ENCODE measurements at places on chromosomes 3 and 15. TPM values are rescaled to one million over a fixed set of nuclear protein-coding genes. Genes with fewer than 3 reads are reported as not detected.

The LSMEM2 gene
- total RNA-seq: not detected

The CP gene
- 15.8 TPM for total RNA-seq

The GP9 gene
- total RNA-seq: not detected

The TBC1D2B gene
- total RNA-seq: 30.7 TPM

The FGF7 gene
- 1.1 TPM for total RNA-seq

The ARL8B gene
- total RNA-seq: 42.9 TPM

- no peak for DNase-seq
Measured at GRCh38 chr3:183117056-183117455, 17.8 kb upstream of the MCCC1 start.

DNA sequence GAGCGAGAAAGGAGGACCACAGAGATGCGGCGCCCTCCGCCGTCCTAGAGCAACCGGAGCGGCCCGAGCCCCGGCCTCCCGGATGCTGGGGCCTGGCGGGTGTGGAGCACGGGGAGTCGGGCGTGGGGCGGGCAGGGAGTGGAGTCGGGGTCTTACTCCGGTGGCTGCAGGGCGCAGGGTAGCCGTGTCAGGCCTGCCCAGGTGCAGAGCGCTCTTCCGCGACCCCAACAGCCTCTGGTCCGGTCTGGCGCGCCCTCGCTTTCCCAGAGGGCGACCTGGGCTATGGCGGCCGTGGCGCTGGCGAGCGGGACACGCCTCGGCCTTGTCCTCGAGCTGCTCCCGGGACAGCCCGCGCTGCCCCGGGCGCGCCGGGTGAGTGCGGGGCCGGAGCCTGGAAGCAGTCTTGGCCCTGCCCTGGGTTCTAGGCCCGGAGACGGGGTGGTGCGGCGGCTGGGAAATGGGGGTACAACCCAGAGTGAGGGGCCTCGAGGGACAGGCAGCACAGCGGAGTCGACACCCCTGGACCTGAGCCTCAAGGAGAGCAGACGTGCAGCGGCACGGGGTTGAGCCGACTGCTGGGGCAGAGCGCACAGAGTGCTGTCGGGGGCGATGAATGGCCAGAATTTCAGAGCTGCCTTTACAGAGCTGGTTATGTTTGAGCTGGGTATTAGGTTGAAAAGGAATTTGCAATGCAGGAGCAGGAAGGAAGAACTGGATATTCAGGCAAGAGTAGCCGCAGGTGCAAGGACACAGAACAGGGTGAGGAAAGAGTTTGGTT, at the start of gene ZNF662:
ZNF662 (plus strand) TSS at position 73 of the 778 bp plus-strand sequence. CDS start 1,973 bp downstream, outside the sequence.
- no peak for DNase-seq

- no peak for DNase-seq
Measured at GRCh38 chr3:11238060-11238459, 34.1 kb upstream of the ATG7 start.

GRCh38 chr3:197573048-197573767, 17.4 kb upstream of the BDH1 start:
- DNase-seq: no peak

DNA sequence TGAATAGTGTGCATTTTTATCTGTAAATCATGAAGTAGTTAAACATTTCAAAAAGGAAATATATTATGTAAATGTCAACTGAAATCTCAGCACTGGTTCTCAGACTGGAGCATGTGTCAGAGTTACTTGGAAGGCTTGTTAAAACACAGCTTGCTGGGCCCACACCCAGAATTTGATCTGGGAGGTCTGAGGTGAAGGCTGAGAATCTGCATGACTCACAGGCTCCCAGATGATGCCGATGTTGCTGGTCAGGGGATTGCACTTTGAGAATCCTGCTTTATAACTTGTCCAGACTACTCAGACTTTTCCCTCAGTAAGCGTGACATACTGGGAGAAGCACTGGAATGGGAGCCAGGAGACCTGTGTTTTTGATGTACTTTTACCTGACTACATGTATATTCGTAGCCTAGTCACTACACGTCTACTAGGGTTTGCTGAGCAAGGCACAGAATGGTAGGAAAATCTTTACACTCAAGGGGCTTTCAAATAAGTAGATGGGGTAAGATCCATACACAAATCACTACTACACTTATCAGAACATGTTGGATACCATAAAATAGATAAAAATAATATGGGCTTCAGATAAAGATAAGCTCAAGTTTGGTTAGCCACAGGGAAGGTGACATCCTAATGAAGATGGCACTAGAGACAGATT, 77.1 kb upstream of the MEX3B start:
- DNase-seq: no peak

DNA sequence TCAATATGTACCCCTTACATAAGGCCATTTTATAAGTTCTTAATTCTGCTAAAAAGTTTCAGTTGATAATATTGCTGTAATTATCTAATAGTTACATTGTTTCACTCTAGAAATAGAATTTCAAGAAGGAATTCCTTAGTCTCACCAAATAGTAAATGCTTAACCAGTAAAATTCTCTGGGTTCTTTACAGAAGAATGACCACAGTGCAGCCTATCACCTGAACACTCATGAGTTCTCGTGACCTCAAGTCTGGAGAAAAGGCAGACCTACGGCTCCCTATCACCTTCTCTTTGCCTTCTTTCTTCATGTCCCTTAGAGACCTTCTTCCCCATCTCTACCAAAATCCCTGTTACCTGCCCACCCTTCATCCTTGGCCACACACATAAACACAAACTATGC, 30.9 kb downstream of the CCDC191 start:
- no peak for DNase-seq

DNA sequence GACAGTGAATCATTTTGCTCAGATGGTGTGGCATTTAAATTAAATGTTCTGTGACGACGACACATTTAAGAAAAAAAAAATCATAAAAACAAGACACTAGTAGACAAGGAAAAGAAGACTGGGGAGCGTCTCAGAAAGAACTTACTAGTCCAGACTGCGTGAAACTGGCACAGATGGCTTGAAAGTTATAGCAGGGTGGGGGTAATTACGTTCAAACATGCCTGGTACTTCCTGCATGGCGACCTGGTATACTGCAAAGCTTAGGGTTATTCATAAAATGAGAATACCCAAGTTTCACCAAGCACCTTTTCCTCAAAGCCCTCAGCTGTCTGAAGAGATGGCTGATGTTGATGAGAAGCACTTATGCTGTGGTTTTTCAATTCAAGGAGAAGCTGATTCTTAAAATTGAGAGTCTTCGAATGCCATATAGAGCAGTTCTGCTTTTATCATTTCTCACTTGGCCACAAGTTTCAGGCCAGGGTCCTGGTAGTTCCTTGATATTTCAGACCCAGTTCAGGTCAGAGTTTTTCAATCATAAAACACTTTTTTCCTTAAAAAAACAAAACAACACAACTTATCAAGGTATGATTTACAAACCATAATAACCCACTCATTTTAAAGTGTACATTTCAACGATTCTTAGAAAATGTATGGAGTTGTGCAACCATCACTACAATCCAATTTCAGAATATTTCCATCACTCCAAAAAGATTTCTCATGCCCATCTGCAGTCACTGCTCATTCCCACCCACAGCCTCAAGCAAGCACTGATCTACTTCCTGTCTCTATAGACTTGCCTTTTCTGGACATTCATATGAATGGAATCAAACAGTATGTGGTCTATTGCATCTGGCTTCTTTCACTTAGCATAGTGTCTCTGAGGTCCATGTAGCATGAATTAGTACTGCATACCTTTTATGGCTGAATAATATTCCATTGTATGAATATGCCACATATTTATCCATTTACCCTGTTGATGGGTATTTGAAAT, 24.7 kb downstream of the PCOLCE2 start:
- no peak for DNase-seq

- no peak for DNase-seq
Measured at GRCh38 chr15:85563328-85563727, 182.9 kb downstream of the AKAP13 start.

DNA sequence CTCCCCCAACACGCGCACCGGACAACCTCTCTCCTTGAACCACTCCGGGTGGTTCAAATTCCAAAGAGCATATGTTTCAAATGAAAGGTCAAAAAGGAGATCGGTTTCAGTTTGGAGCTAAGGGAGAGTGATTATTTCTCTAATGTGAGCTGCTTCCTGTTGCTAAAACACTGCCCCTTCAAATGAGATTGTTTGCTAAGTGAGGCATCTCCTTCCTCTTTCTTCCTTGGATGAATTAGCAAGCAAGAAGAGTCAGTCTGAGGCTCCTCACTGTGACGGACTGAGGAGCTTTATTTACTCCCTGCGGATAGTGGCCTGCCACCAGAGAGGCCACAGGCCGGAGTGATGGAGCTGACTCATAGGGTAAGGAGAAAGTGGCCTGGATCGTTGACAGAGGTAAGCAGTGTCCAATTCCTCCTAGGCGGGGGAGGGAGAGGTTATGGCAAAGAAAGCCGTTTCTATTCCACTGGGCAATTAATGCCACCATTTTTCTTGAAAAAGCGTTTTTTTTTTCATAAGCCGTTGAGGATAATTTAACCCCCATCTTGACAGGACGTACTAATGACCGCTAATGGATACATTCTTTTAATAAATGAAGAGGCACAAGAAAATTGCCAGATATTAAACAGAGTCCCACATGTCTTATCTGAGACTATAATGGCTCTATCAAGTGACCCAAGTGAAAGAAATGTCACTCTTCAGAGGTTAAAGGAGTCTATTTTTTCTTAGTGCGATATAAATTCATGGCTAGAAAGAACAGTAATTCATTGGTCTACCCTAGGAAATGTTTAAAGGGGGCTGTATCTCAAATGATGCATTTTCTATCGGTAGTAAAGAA, 167.0 kb upstream of the ANKRD28 start:
- no peak for DNase-seq

DNA sequence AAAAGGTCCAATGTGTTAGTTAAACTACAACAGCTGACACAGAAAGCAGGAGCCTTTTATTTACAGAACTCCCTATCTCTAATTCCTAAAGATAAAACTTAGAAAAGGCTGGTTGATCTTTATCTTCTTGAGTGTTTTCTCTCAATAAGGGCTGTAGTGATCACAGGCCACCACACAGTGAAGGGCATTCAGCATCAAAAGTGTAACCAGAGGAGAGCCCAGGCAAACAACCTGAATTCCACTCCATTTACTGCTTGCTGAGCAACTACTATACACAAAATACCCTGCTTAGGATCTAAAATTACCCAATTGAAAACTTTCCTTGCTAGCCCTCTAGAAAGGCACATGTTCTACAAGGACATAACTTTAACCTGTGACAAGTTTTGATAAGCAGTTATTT, 122.7 kb downstream of the MEIS2 start:
- DNase-seq: no peak

DNA sequence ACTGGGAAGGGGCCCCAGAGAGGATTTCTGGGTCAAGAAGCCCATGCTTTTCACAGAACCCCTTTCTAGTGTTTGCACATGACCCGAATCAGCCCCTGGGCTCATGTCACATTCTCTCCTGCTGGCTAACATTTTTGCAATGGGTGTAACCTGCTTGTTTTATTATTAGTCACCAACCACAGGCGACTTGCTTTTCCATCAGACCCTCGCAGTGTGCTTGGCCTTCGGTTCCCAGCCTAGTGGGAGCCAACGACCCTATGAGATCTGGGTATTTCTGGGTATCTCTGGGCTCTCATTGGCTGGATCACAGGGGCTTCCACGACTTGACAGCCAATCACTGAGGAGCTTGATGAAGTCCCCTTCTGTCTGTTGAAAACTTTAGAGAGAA, 11.0 kb upstream of the FBLN2 start:
- no peak for DNase-seq

DNA sequence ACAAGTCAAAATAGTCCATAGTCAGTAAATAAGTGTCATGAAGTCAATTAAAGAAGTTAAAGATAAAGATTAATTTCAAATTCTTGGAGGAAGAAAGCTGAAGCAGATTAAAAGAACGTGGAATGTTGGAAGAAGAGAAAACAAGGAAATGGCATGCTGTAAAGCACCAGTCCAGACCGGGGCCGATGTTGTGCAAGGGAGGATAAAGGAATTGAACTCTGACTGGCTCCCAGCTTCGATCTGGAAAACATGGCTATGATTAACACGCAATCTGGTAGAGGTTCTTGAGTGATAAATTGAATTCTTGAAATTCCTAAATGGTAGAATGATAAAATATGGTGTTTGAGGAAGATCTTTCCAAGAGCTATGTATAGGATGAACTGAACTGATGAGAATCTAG, 194.4 kb downstream of the MEIS2 start:
- DNase-seq: no peak

DNA sequence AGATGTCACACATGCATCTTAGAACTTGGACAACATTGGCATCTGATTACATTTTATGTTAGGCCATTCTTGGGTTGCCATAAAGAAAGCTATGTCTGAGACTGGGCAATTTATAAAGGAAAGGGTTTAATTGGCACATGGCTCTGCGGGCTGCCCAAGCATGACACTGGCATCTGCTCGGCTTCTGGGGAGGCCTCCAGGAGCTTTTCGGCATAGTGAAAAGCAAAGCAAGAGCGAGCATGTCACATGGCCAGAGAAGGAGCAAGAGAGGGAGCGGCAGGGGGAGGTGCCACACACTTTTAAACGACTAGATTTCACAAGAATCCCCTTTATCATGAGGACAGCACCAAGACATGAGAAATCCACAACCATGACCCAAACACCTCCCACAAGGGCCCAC, 11.3 kb downstream of the RYR3 start:
- DNase-seq: no peak

DNA sequence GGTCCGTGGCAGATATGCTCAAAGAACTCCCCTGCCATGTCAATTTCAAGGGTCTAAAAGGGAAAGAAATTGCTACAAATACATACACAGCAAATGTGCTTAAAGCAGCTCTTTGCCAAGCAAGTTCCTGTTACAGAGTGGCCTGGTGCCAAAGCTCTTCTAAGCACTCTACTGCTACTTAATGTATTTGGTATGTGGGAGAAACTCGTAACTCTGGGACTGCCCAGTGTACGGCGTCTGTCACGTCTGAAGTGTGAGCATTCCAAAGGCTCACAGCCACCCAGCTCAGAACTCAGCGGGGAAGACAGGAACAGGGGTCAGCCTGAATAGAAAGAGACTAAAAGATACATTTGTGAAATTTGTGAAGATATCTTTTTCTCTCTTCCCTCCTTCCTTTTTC, 54.6 kb downstream of the RBMS3 start:
- no peak for DNase-seq

- DNase-seq: no peak
Measured at GRCh38 chr3:11705049-11705448, 61.3 kb upstream of the VGLL4 start.

- no peak for DNase-seq
Measured at GRCh38 chr3:11845651-11846050, 1.0 kb downstream of the TAMM41 start.

DNA sequence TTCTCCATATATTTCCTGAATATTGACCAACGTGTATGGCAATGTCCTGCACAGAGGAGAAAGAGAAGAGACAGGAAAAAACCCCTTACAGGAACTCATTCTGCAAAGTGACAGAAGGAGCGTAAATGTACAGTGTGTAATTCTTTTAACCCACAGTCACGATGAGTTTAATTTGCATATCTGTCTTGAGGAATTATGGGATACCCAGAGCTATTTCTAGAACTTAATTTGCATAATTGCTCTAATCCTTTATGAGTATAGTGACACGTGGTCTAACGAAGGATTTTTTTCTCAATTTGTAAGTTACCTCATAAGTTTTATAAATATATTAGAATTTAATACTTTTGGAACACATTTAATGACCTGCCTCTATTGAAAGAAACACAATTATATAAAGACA, 9.8 kb downstream of the GPR27 start:
- DNase-seq: no peak
